Chondrocyte (in vitro differentiated cells): ENCODE measurements at places on chromosomes 5 and 9. TPM values are rescaled to one million over a fixed set of nuclear protein-coding genes. Genes with fewer than 3 reads are reported as not detected.

- no peak overlapping the region for H3K4me3 ChIP-seq
- DNase-seq: no peak
- H3K4me1 ChIP-seq: peaks cover 37% of the 10 kb centered on the region
- H3K27me3 ChIP-seq: no peaks in the 10 kb centered on the region
Observed at GRCh38 chr5:127957701-127958239, 125.8 kb upstream of the SLC12A2 start.

- no peak overlapping the region for H3K4me3 ChIP-seq
- H3K36me3 ChIP-seq: peaks cover 1% of the 10 kb centered on the region
- no peaks in the 10 kb centered on the region for H3K27me3 ChIP-seq
Observed at GRCh38 chr5:142883438-142883837, 113.3 kb downstream of the ARHGAP26 start.

GRCh38 chr5:8520917-8521316 is 652.0 kb downstream of the MTRR start:
- no peak overlapping the region for H3K27ac ChIP-seq
- no peak overlapping the region for H3K4me3 ChIP-seq
- H3K36me3 ChIP-seq: no peaks in the 10 kb centered on the region
- peaks cover 9% of the 10 kb centered on the region for H3K4me1 ChIP-seq

- peaks cover 7% of the 10 kb centered on the region for H3K36me3 ChIP-seq
- no peaks in the 10 kb centered on the region for H3K4me1 ChIP-seq
- H3K4me3 ChIP-seq: no peak overlapping the region
- no peak overlapping the region for H3K27ac ChIP-seq
- no peak for DNase-seq
Observed at GRCh38 chr5:39274398-39275085, 55.2 kb upstream of the FYB1 start.

DNA sequence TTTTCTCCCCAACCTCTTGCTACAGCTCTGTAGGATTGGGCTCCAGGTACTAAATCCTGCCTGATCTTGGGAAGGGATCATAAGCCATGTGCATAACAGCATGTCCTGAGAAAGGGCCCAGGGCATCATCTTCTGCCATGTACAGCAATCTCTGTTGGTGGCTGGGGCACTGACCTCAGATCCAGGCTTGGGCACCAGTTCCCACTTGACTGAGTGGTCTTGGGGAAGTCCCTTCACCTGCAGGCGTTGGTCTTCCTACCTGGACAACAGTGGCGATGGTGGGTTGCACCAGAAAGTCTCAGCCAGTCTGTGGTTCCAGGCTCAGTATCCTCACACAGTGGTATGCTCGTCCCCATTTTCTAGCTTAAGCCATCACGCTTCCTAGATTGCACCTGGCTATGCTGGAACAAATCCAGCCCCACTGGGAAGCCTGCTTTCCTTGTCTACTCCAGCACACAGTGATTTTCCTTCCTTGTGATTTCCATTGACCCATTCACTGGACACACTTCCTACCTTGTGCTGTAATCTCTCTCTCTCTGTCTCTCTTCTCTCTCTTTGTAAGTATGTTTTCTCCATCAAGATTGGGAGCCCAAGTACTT is 121.7 kb upstream of the PITX1 start:
- no peak overlapping the region for H3K4me3 ChIP-seq
- peaks cover 35% of the 10 kb centered on the region for H3K27me3 ChIP-seq
- H3K4me1 ChIP-seq: no peaks in the 10 kb centered on the region
- H3K36me3 ChIP-seq: peaks cover 3% of the 10 kb centered on the region

The TRIM36 gene
- 4.6 to 10.1 TPM (median 9.4 TPM) in 3 replicates for total RNA-seq

The HTR1A gene
- total RNA-seq: not detected in 3 replicates

GRCh38 chr5:140677947-140678346 is 4.6 kb upstream of the DND1 start:
- no peak overlapping the region for H3K4me3 ChIP-seq
- no peak for DNase-seq
- H3K27me3 ChIP-seq: no peaks in the 10 kb centered on the region
- H3K27ac ChIP-seq: no peak overlapping the region
- peaks cover 20% of the 10 kb centered on the region for H3K36me3 ChIP-seq

DNA sequence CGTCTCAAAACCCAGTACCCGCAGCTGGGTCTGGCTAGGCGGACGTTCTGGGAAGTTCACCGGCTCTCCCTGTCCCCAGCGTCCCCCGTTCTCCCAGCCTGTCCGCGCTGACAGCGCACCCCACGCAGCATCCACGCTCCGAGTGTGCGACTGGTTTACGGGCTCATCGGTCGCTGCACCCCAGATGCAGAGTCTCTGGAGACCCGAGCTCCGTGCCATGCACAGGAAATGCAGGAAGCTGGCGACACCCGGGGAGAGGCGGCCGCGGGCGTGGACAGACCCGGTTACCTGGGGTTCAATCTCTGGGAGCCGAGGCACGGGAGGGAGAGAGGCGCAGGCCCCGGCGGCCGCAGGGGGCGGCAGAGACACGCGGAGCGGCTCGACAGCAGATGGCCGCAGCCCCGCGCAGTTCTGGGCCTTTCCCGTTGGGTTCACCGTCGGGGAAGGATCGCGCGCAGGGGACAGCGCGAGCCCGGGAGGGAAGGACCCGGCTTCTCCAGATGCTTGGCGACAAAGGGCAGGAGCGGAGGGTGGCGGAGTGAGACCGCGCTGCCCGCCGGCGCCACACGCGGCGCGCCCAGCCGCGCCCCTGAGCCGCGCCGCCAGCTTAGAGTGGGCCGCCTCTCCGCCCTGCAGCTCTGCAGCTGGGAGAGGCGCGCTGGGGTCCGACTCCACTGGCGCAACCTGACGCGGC is 558 bp downstream of the SHROOM1 start:
- H3K27ac ChIP-seq: peak overlapping the region; percentile 71
- no peak for DNase-seq
- H3K27me3 ChIP-seq: no peaks in the 10 kb centered on the region
- H3K4me3 ChIP-seq: peak overlapping the region; percentile 86

The INSL4 gene
- total RNA-seq: not detected in 3 replicates

GRCh38 chr5:93622240-93622885 is 39.3 kb downstream of the NR2F1 start:
- peak overlapping the region; percentile 94 for H3K4me3 ChIP-seq
- peak overlapping the region; percentile 69 for H3K27ac ChIP-seq
- no peaks in the 10 kb centered on the region for H3K27me3 ChIP-seq
- no peaks in the 10 kb centered on the region for H3K36me3 ChIP-seq

DNA sequence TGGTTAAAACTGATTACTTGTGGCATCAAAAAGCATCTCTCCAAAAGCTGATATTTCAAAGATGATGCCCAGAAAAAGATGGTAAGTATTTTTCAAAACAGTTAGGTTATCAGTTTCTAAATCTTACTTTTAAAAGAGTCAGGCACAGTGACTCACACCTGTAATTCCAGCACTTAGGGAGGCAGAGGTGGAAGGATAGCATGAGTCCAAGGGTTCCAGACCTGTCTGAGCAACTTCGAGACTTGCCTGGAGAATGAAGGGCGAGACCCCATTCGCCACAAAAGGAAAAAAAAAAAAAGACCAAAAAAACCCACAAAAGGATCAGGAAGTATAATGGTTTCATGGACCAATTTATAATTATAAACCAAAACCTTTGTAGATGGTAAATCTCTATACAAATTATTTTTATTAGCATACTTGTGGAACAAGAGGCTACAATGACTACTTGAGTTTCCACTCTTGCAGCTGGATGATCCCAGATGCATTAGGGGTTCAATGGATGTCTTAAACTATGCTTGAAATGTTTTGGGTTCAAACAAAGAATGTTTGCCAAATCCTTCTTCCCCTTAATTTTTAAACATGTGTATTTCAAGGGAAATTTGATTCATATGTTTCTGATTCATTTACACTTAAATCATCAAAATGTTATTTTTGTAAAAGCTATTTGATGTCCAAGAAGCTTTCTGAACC is 96.1 kb downstream of the ADAMTSL1 start:
- no peaks in the 10 kb centered on the region for H3K36me3 ChIP-seq
- H3K27me3 ChIP-seq: no peaks in the 10 kb centered on the region
- H3K4me1 ChIP-seq: peaks cover 19% of the 10 kb centered on the region
- H3K27ac ChIP-seq: no peak overlapping the region
- no peak overlapping the region for H3K4me3 ChIP-seq

DNA sequence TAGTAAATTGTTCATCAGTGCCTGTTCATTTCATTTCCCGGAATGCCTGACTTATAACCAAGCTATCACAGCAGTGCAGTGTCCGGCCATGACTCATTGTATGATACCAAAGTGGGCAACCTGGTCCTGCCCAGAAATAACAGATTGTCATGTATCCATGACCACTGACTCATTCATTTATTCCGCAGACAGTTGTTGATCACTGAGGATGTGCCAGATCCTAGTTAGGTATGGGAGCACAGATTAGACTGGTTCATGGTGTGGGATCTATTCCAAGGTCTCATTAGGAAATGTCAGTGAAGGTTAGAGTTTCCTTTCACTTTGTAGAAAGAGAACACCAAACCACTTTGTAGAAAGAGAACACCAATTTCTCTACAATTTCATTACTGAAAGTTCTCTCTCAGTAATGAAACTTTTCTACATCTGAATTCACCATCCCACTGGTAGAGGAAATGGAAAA is 8.7 kb downstream of the NREP start:
- H3K4me3 ChIP-seq: no peak overlapping the region

DNA sequence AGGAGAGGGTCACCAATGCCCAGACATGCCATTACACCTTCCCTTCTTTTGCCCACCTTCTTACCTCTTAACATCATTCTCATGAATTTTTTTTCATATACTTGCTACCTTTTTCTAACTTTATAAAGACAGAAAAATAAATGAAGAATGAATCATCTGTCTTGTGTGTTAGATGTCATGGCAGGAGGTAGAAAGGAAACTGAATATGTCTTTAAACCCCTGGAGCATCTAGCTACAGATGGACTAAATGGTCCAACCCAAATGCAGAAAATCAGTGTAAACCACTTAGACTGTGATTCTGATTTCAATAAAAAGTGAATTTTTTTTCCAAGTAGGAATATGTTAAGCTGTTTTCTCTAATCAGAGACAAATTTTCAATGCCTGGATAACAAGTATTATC is 11.8 kb upstream of the IL6ST start:
- H3K4me1 ChIP-seq: peaks cover 15% of the 10 kb centered on the region
- H3K36me3 ChIP-seq: no peaks in the 10 kb centered on the region
- DNase-seq: no peak
- no peak overlapping the region for H3K4me3 ChIP-seq

The SHISAL2B gene
- total RNA-seq: not detected in 3 replicates

GRCh38 chr9:78213712-78214111 is 22.2 kb upstream of the CEP78 start:
- H3K4me3 ChIP-seq: no peak overlapping the region
- no peaks in the 10 kb centered on the region for H3K36me3 ChIP-seq
- H3K27ac ChIP-seq: no peak overlapping the region
- peaks cover 15% of the 10 kb centered on the region for H3K4me1 ChIP-seq
- DNase-seq: no peak
- H3K27me3 ChIP-seq: peaks cover 3% of the 10 kb centered on the region

The PGM5 gene
- total RNA-seq: not detected in 3 replicates

The TEK gene
- total RNA-seq: 0.89 to 2.8 TPM (median 2.7 TPM) in 3 replicates

- H3K36me3 ChIP-seq: peaks cover 7% of the 10 kb centered on the region
- DNase-seq: no peak
- H3K4me1 ChIP-seq: peaks cover 13% of the 10 kb centered on the region
- H3K27ac ChIP-seq: no peak overlapping the region
- no peaks in the 10 kb centered on the region for H3K27me3 ChIP-seq
Observed at GRCh38 chr5:78467752-78468357, 107.4 kb downstream of the SCAMP1 start.

GRCh38 chr5:157680239-157680638 is 8.9 kb downstream of the C5orf52 start:
- no peaks in the 10 kb centered on the region for H3K36me3 ChIP-seq
- DNase-seq: no peak
- H3K27ac ChIP-seq: no peak overlapping the region
- no peaks in the 10 kb centered on the region for H3K4me1 ChIP-seq
- H3K4me3 ChIP-seq: no peak overlapping the region
- no peaks in the 10 kb centered on the region for H3K27me3 ChIP-seq

- H3K4me1 ChIP-seq: peaks cover under 1% of the 10 kb centered on the region
- no peak overlapping the region for H3K4me3 ChIP-seq
- H3K27ac ChIP-seq: no peak overlapping the region
- DNase-seq: no peak
- no peaks in the 10 kb centered on the region for H3K27me3 ChIP-seq
Observed at GRCh38 chr9:131744171-131744719, 4.4 kb upstream of the RAPGEF1 start.

The NTNG2 gene
- 3.0 to 4.8 TPM (median 3.4 TPM) in 3 replicates for total RNA-seq

- no peak overlapping the region for H3K27ac ChIP-seq
- DNase-seq: no peak
- H3K4me1 ChIP-seq: no peaks in the 10 kb centered on the region
- H3K36me3 ChIP-seq: no peaks in the 10 kb centered on the region
Observed at GRCh38 chr5:180873615-180874520, 12.8 kb upstream of the ZFP62 start.

DNA sequence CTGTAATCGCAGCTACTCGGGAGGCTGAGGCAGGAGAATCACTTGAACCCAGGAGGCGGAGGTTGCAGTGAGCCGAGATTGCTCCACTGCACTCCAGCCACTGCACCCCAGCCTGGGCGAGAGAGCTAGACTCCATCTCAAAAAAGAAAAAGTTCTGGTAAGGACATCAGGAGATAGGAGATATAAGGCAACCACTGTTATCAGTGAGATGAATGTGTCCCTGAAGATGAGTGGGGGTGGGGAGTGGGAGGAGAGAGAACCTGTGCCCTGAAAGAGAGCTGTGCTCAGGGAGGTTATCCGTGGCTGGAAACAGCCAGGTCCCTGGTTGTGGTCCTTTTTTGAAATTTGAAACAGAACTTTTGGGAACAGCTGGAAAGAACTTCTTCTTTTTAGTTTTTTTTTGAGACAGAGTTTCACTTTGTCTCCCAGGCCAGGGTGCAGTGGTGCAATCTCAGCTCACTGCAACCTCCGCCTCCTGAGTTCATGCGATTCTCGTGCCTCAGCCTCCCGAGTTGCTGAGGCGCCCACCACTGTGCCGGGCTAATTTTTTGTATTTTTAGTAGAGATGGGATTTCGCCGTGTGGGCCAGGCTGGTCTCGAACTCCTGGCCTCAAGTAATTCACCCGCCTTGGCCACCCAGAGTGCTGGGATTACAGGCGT is 2.6 kb downstream of the PTPA start:
- DNase-seq: no peak
- H3K4me1 ChIP-seq: peaks cover 23% of the 10 kb centered on the region
- no peak overlapping the region for H3K4me3 ChIP-seq
- H3K27me3 ChIP-seq: no peaks in the 10 kb centered on the region
- no peak overlapping the region for H3K27ac ChIP-seq

- H3K4me3 ChIP-seq: no peak overlapping the region
- no peaks in the 10 kb centered on the region for H3K36me3 ChIP-seq
- H3K4me1 ChIP-seq: peaks cover 19% of the 10 kb centered on the region
- no peak for DNase-seq
- H3K27ac ChIP-seq: peak overlapping the region; percentile 43
Observed at GRCh38 chr5:91707521-91707841, 324.4 kb upstream of the ARRDC3 start.

The SLC25A2 gene
- total RNA-seq: 0.15 to 0.48 TPM (median 0.41 TPM) in 3 replicates

- H3K36me3 ChIP-seq: no peaks in the 10 kb centered on the region
- no peak for DNase-seq
- peaks cover 26% of the 10 kb centered on the region for H3K27me3 ChIP-seq
- H3K4me3 ChIP-seq: no peak overlapping the region
- H3K4me1 ChIP-seq: peaks cover 28% of the 10 kb centered on the region
Observed at GRCh38 chr5:74503-75109, 17.4 kb upstream of the PLEKHG4B start.
